Stromal cell of bone marrow (primary cell): ENCODE measurements at places on chromosomes 7 and 10.

GRCh38 chr10:38127812-38128211 is 33.7 kb downstream of the ZNF37A start:
- no peak for DNase-seq

GRCh38 chr7:27863880-27864279 is 123.9 kb downstream of the TAX1BP1 start:
- peak; percentile 70 for DNase-seq

DNA sequence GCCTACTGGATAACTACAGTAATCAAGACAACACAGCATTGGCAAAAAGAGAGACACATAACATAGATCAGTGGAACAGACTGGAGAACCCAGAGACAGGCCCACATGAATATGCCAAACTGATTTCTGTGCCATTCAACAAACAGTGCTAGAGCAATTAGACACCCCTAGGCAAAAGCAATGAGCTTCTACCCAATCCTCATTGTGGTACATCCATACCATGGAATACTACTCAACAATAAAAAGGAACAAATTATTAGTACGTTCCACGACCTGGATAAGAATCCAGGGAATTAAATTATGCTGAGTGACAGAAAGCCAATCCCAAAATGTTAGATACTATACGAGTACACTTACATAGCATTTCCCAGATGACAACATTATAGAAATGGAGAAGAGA is 2.8 kb upstream of the SVIL start:
- no peak for DNase-seq

GRCh38 chr7:135151132-135151531 is 3.3 kb downstream of the TMEM140 start:
- no peak for DNase-seq

DNA sequence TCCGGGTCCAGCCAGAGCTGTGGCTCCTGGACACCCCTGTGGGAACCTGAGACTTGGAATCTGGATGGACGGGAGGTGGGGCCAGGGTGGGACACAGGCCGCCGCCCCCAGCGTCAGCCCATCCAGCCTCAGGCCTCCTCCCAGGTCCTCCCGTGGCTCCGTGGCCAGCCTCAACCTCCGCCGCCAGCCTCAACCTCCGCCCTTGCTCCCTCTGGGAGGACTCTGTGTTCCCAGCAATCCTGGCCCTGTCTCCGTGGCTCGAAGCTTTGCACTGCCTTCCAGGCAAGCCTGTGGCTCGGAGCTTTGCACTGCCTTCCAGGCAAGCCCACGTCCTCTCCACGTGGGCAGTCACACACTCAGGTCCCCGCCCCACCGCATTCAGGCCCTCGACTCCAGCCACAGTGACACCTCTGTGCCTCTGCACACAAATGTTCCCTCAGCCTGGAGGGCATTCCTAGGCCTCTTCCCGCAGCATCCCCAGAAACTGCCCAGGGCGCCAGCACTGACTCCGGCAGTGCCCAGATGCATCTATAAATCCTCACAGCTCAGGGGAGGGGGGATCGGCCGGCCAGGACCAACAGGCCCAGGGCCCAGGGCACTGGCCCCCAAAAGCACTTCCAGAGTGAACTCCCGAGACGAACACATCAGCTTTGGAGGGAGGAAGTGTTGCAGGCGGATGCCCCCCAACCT is 44.7 kb upstream of the PDGFA start:
- DNase-seq = no peak

GRCh38 chr7:2608921-2609411 is 22.8 kb upstream of the TTYH3 start:
- peak; percentile 6 for DNase-seq
